ENCODE measurements at places on chromosomes 3 and 15.

DNA sequence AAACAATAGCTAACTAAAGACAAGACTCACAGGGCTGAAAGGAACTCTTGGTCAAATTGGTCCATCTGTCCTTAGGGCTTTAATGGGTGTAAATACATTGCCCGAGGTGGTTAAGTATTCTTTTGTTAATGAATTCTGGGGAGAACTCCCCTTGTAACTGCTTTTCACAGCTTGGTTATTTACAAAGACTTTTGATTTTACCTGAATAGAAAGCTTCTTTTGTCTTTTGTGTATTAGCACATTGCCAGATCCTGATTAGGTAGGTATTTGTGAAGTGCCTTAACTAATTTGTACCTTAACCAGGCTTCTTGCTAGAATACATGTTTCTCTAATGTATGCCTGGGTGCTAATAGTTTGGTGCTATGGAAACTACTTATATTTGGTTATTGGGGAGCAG, 14.0 kb downstream of the CHD2 start:
- no peak for DNase-seq

DNA sequence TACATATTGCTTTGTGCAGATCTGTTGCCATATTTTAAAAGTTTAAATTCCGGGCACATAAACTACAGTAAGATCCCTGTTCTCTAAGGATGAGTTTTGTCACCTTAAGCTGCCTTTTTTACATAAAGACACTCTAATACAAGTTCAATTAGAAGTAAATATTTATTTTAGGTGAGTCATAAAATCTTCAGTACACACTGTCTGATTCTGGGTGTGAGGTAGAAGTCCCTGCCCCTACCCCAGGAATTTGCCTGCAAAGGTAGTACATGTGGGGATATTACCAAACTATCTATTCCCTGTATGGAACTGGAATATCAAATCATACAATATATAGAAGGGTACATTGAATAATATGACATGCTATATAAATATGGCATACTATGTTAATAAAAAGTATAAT, 6.3 kb downstream of the SCG3 start:
- no peak for DNase-seq

GRCh38 chr15:85772668-85773067, 22.1 kb downstream of the KLHL25 start:
- no peak for DNase-seq

- no peak for DNase-seq
Observed at GRCh38 chr15:80061582-80061981, 2.1 kb downstream of the ZFAND6 start.

DNA sequence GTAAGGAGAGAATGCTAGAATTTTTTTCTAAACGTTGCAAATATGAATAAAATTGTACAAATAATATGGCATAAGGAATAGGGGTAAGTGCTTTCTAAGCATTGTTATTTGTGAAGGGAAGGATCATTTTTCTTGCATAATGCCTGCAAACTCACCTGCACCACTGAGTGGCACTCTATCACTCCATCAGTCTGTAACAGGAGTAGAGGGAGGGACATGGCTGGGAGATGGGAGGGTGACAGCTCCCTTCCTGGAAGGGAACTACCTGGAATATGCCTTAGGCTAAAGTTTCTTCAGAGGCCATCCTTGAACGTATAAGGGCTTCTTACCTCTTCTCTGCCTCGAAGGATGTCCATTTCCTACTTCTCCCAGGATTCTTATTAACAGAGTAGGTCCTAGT, 3.0 kb downstream of the NAALADL2 start:
- DNase-seq: no peak

DNA sequence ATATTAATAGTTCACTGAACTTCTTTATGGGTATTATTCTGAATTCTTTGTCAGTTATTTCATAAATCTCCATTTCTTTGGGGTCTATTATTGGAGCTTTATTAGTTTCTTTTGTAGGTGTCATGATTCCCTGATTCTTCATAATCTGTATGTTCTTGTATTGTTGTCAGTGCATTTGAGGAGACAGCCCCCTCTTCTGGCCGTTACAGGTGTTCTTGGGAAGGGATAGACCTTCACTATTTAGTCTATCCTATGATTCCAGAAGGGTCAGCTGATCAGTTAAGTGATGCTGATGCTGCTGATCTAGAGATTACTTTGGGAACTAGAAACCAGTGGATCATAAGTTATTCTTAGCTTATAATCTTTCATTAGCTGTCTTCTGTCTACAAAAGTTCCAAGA, 34.9 kb downstream of the TMEM39A start:
- no peak for DNase-seq

- DNase-seq: no peak
Observed at GRCh38 chr3:125386811-125387210, 11.7 kb upstream of the ZNF148 start.

DNA sequence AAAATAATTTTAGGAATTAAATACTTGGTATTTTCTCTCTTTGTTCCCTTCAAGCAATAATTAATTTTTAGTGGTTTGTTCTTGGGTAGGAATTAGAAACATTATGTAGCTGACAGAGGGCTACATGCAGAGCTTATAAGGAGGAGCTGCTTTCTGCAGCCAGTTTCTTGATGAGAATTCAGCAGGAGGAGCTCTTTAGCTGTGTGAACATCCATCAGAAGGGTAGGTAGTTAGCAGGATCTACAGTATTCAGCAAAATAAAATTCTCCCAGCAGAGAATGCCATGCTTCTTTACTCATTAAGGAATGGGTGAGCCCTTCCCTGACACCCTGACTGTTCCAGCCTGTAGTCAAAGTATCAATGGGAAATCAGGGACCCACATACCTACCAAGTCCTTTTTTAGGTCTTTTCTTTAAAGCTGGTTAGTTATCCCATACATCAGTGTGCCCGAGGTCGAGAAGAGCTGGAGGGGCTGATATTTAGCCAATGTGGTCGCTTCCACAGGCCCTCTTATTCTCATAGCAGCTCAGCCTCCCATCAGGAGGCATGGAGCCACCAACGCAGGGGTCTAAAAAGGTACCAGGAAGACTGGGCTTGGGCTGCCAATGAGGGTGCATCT, 54.0 kb downstream of the KCNAB1 start:
- DNase-seq: no peak

DNA sequence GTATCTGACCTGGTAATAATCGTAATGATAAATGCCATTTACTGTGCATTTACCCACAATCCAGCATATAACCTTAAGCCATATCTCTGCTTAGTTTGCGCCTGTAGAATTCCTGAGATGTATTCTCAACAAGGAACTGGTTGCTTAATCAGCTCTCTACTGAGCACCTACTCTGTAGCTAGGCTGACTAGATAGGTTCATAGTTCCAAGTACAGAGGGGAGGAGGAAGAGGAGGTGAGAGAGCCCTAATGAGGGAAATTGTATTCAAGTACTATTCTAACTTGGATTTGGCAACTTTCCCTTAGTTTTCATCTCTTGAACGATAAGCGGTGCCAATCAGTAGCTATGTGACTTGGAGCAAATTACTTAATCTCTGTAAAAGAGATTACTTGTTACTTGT, 5.6 kb upstream of the AKAP13 start:
- no peak for DNase-seq
